ENCODE measurements at places on chromosomes 7 and 10.

GRCh38 chr10:58781873-58782488, 269.3 kb downstream of the BICC1 start:
- DNase-seq = no peak

DNA sequence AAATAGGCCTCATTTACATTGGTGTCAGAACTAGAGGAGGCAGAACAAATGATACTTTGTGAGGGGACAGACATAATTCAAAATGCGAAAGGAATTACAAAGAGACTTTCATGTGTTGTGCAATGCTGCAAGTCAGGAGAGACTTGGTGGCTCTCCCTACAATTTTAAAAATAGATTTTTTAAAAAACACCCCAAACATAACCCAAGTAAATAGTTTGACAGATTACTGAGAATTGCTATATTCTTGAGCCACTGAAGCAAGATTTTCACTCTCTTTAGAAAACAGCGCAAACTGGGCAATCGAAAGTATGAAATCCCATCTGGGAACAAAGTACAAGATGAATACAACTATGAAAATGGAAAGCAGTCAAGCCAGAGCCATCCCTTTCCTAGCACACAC, 126.3 kb upstream of the NPY start:
- no peak for DNase-seq

DNA sequence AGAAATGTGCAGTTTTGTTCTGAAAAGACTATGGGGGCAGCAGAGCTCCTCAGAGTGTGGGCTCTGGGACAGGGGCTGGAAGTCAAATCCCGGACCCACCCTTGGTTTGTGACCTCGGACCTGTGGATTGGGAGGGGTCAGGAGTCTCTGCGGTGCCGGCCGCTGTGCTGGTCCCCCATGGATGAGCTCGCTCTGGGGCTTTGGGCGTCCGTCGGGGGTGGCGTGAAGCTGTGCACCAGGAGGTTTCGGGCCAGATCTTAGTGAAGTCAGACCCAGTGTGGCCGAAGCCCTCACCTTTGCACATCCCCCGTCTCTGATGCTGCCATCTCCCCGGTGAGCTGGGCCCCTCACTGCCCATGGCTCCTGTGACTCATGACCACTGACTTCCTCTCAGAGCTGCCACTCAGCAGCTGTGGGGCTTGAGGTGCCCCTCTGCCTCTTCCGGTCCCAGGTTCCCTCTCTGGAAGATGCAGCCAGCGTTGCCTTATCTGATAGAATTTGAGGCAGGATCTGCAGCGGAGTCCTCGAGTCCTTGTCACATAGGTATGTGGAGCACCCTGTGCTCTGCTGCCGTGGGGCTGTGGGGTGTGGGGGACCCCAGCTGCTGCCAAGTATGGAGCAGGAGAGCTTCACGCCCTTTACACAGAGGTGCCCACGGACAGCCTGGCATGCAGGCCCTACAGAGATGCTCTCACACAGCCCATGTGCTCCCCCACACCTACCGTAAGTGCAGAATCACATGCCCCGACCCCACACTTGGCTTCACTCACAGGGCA, 11.4 kb upstream of the SCART1 start:
- peak; percentile 6 for DNase-seq

- DNase-seq = no peak
Observed at GRCh38 chr10:30169342-30169741, 110.0 kb upstream of the JCAD start.

- no peak for DNase-seq
Observed at GRCh38 chr10:124104011-124104627, 10.7 kb upstream of the CHST15 start.

DNA sequence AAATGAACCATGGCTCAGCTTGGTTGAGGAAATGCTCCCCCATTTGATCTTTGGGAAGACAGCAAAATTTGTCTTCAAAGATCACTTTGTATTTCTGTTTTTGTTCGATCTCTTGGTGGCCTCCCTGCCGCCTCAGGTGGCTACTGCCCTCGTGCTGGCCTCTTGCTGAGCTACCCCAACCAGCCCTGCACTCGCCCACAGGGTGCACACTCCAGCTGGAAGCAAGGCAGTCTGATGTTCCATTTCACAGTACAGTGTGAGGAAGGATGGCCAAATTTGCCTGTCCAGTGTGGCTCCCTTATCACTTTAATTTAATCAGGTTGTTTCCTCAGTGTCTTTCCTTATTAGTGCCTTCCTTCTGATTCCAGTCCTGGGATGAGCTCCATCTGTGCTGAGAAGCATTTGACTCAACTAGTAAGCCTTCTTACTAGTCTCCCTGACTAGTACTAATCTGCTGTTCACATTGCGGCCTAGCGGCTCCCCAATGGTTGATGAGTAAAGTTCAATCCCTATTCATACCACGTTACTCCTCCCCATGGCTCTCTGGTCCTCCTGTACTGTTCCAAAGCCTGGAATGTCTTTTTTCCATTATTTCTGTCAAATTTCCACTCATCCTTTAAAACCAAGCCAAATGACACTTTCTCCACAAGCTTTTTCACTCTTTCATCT, 8.2 kb downstream of the MYOF start:
- DNase-seq = no peak

Data from GM12891 (cell line).